ENCODE measurements at places on chromosomes 2 and 18.

DNA sequence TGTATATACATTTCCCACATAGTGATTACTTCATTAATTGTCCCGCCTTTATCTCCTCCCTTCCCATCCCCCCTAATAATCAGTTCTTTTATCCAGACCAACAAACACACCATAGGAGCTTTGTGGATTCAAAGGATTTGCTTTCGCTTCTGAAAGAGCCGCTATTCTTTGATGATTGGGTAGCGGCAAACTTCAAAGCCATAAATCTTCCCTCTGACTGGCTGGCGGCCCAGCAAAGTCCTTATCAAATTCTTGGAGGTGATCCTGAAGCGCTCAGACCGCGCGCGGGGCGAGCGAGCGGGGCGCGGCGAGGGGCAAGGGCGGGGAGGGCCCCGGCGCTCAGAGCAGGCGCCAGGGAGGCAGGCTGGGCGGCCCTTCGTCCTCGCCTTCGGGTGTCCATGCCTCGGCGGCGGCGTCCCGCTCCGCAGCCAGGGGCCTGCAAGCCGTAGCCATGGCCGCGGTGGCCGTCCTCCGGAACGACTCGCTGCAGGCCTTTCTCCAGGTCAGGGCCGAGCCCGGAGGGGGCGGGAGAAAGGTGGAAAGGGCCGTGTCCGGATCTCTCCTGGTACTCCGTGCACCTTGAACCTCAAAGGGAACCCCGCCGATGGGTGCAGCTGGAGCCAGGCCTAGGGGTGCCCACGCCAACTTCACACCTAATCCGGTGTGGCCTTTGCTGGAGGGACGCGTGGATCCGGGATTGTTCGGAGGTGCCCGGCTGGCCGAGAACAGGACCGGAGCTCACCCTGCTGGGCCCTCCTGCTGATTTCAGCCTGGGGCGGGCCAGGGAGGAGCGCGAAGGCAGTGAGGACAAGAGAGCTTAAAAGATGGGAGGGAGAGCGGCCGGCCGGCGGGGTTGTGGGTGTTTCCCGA, at the start of gene SP5:
Gene SP5 (plus strand): TSS at position 276 of the 870 bp plus-strand sequence. CDS start 176 bp downstream, at position 452.
- DNase-seq: peak; percentile 55

DNA sequence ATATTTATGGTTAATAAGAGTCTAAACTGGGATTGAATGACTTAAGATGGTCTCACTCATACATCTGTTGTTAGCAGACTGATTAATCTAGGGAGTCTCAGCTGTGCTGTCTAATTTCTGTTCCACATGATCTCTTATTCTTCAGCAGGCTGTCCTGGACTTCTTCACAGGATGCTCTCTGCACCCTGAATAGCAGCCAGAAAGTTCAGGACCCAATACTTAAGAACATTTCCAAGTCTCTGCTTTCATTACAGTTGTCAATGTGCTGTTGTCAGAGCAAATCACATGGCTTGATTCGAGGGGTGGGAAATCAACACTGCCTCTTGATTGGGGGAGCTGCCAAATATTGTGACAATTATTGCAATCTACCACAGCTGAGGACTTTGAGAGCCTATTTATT, 627.1 kb upstream of the SLC8A1 start:
- no peak for DNase-seq

DNA sequence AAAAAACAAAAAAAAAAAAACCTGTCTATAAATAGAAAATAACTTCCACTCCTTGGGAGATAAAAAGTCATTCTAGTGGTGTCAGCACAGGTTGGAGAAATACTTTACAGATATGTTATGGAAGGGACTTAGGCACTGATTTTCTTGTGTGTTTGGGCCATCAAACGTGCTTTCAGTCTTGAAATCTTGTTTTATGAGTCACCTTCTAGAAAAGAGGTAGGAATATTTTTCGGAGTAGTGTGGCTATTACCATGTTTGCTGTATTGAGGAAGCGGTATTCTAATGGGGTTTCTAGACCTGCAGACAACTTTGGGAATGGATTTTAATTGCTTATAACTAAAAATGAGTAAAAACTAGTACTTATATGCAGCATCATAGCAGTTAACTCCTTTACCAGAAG, 12.0 kb downstream of the HNMT start:
- DNase-seq: no peak

- no peak for DNase-seq
Observed at GRCh38 chr2:56739413-56739812, 555.6 kb downstream of the CCDC85A start.

DNA sequence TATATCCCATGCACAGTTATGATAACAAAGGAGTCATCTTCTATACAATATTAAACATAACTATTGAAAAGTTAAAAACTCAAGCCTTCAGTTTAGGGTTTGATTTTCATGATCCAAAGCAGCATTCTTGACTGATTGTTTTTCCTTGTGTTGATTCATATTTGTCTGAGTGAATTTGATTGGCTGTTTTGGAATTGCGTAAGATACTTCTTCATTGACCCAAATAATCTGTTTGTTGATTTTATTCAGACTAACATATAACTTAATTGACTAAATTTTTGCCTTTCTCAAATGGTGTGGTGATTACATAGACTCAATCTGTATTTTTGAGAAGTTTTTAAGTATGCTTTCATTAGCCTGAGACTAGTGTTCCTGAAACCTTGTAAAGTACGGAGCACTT, 305.7 kb upstream of the TNP1 start:
- DNase-seq: no peak

DNA sequence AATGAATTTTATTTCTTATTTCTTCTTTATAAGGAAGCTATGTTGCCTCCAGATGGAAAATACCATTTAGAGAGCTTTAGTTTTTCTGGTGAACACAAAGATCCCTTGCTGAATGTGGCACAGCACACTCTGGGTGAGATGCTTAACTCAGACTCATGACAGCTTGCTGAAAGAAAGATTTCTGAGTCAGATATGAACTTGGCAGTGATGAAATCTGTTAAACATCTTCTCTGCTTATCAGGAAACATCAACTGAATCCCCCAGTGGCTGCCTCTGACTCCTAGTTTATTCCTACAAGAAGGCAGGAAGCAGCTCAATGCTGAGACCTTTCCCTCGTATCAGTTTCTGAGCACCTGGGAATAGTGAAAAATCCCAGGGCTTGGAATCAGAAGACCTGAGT, 162.8 kb downstream of the OSR1 start:
- no peak for DNase-seq

DNA sequence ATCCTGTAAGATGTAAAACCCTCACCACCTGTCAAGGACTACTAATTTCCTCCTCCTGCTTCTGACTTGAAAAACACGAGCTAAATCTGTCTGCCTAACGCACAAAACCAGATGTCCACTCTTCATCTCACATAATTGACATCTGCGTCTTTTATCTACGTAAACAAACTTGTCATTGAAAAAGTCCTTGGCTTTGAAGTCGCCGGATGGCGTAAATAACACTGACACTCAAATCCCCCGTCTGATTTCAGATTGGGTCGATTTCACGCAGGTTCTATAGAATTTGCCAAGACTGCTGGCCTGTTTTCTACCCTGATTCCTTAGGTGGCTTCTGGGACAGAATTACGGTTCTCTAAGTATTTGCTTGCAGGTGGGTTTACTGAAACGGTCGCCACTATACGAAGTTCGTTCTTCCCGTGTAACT, 539 bp upstream of the MOB4 start:
- DNase-seq: no peak

- no peak for DNase-seq
Observed at GRCh38 chr2:196128749-196129148, 42.6 kb downstream of the STK17B start.

- no peak for DNase-seq
Observed at GRCh38 chr18:9741793-9742523, 33.9 kb downstream of the RAB31 start.

DNA sequence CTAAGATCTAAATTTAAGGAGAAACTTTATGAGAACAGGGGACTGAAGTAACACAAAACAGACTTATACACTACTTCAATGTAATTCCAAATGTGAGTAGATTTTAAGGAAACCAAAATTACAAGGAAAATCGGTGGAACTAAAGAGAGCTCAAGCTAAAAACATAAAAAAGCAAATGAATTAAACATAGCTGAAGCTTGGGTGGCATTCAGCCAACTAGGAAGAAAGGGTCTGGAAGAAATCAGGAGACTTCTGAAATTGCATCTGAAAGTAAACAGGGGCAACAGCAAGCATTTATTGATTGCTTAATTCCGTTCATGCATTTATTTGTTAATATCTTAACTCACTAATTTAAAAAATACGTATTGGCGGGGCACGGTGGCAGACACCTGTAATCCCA, 727.3 kb upstream of the PKDCC start:
- no peak for DNase-seq

- DNase-seq: no peak
Observed at GRCh38 chr18:31943878-31944816, 1.2 kb upstream of the TRAPPC8 start.

GRCh38 chr2:159476329-159476728, 140.0 kb downstream of the BAZ2B start:
- no peak for DNase-seq

GRCh38 chr2:64763126-64763525, 109.4 kb upstream of the SERTAD2 start:
- DNase-seq: no peak

DNA sequence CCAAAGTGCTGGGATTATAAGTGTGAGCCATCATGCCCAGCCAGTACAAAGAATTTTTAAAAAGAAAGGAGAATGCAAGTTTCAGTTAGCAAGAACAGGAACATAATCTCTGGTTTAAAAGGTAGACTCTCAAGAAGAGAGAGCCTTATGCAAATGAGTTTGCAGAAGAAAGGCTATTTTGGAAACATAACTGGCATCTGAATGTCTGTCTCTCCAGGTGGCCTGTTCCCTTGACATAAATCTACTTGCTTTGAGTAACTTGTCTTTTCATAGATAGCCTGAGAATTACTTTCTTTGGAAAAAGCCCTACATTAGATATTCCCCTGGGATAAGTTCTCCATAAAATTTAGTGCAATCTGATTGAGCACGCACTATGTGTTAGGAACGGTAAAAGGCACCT, 109.6 kb downstream of the ICOS start:
- no peak for DNase-seq

GRCh38 chr2:101401326-101401665, 14.0 kb upstream of the CREG2 start:
- DNase-seq: no peak

DNA sequence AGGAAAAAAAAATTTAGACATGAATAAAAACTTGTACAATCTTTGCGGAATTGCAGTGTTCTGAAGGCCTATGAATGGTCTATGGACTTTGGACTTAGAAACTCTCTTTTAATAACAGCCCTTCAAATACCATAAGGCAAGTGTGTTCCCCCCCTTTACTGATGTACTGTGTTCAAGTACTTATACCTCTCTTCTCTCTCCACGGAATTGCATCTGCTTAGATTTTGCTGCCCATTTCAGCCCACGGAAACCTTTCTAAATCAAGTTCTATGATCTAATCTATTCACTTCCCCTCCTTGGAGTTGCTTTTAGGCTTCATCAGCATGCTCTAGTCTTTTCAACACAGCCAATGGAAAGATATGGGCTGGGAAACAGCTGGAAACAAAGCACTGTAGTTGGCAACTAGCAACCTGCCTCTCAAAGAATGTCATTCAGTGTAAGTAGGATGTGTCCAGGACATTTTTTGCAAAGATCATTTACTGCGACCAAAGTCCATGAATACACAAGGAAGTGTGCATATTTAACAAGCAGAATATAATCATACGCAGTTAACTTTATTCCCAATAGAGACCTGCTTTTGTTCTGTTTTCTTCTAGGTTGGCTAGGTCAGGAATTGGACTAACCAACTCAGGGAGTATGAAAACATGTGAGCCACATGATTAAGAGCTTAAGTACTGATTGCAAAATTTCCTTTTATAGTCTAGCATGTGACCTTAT, 58.0 kb downstream of the SLC40A1 start:
- DNase-seq: no peak

DNA sequence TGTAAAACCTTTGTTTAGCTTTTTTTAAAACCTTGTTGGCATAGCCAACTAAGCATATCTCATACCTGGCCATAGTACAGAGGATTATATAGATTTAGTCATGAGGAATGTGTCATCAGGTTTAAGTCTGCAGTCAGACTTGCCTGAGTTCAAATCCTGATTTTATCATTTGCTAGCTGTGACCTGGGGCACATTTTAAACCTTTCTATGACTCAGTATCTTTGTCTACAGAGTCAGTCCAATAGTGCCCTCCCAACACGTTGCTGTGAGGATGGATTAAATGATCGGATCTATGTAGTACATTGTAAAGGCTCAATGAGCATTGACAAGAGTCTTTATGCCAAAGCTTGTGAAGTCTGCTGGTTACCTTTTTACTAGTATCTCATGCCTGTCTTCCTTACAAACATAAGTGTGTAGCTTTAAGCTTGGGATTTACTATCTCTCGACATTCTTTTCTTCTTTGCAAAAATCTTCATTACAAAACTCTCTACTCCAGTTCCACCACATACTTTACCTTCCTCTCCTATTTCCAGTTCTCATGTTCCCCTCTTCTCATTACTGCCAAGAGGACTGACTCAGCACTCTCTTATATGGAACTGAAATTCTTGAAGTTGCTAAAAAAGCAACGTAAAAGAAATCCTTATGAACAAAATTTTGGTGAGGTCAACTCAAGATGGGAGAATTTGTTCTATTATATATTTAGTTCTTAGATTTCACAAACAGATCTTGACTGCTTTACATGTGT, 68.1 kb upstream of the RBMS1 start:
- DNase-seq: no peak

DNA sequence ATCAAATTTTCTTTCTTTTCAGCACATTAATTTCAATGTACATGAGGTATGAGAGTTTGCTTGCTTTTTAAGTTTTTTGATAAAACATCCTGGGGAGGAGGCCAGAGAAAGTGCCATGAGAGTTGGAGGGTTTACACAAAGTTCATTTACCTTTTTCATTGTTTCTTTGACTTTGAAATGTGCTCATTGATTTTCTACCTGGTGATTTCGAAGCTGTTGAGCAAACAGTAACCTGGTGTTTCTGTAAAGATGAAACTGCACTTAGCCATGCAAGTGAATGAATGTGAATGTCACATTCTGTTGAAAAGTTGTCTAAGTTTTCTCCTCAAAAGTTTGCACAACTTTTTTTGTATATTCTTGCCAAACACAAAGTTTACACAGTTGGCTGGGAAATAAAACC, 797.0 kb downstream of the METTL4 start:
- DNase-seq: no peak

GRCh38 chr2:179250095-179250494, 14.5 kb downstream of the SESTD1 start:
- no peak for DNase-seq

- DNase-seq: no peak
Observed at GRCh38 chr18:4931209-4931608, 265.8 kb downstream of the AKAIN1 start.

- DNase-seq: no peak
Observed at GRCh38 chr18:42756214-42756613, 359.3 kb downstream of the RIT2 start.

DNA sequence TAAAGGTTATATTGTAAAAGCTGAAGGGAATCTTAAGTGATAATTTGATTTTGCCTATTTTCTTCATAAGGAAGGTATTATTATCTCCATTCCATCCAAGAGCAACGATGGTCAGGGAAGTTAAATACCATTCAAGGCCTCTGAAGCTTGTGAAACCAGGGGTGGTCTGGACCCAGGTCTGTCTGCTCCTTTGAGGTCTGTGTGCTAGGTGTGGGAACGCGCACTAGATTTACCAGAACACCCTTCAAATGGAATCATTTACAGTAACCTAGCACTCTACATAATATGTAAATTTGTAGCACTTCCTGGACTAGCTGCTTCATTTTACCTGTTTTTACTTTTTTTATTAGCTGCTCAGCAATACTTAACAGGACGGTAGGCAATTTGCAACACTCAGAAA, 6.4 kb upstream of the TRIB2 start:
- no peak for DNase-seq

- no peak for DNase-seq
Observed at GRCh38 chr18:10101729-10102128, 187.9 kb downstream of the VAPA start.
